Breast epithelium (tissue), 4 donors: ENCODE measurements at places on chromosomes 2 and 18.

GRCh38 chr2:152352616-152353015 lies 17.6 kb downstream of the FMNL2 start:
- no peak overlapping the region for H3K4me3 ChIP-seq
- no peaks in the 10 kb centered on the region for H3K36me3 ChIP-seq
- DNase-seq = no peak
- no peak overlapping the region for H3K27ac ChIP-seq
- H3K4me1 ChIP-seq = no peaks in the 10 kb centered on the region

GRCh38 chr2:17682098-17682857 lies 71.3 kb downstream of the SMC6 start:
- no peaks in the 10 kb centered on the region for H3K4me1 ChIP-seq
- no peak overlapping the region for H3K27ac ChIP-seq
- H3K4me3 ChIP-seq = no peak overlapping the region
- H3K36me3 ChIP-seq = no peaks in the 10 kb centered on the region
- no peak for DNase-seq
- H3K27me3 ChIP-seq = no peaks in the 10 kb centered on the region

GRCh38 chr18:62186499-62186773 lies 420 bp downstream of the PIGN start:
- peak overlapping the region; percentile 96 for H3K4me3 ChIP-seq
- peak overlapping the region; percentile 86 for H3K27ac ChIP-seq
- no peak for DNase-seq
- no peaks in the 10 kb centered on the region for H3K36me3 ChIP-seq
- no peaks in the 10 kb centered on the region for H3K27me3 ChIP-seq
- H3K4me1 ChIP-seq = peaks cover 6% of the 10 kb centered on the region

DNA sequence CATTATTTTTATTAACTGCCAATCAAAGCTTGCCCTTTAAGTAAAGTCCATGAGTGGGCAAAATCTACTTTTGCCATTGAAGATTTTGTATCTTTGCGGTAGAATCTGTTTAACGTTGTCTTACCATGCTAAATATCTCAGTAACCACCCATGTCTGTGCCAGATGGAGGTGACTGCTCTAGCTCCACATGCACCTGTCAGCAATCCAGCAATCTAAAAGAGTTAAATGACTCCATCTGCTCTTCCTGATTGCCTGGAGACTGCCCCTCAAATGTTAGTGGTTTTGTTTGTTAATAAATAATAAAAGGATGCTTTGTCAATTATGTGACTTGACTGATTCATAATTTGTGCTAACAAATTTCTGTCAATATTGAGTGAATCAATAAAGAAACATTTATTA lies 141.7 kb downstream of the RBM43 start:
- no peak overlapping the region for H3K4me3 ChIP-seq
- H3K36me3 ChIP-seq = no peaks in the 10 kb centered on the region
- no peak for DNase-seq
- H3K4me1 ChIP-seq = no peaks in the 10 kb centered on the region

DNA sequence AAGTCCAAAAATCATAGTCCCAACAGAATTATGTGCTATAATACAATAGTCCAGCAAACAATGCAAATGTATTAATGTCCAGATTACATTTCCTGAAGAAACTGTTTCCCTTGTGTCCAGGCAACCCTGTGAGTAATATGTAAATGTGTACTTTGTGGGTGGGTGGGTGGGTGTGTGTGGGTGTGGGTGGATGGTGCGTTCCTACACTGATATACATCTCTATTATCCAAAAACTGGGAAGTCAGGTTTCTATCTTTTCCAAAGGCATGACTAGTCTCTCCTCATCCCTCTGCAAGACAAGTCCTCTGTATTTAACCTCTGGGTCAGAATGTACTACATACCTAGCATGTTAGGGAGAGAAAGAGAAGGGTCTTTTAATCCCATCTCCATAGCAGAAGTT lies 71.6 kb downstream of the LNPK start:
- no peak for DNase-seq
- H3K27ac ChIP-seq = no peak overlapping the region
- no peaks in the 10 kb centered on the region for H3K4me1 ChIP-seq
- H3K36me3 ChIP-seq = peaks cover 4% of the 10 kb centered on the region
- no peak overlapping the region for H3K4me3 ChIP-seq

- no peaks in the 10 kb centered on the region for H3K36me3 ChIP-seq
- H3K4me1 ChIP-seq = no peaks in the 10 kb centered on the region
Measured at GRCh38 chr18:67428805-67429204, 87.7 kb downstream of the DSEL start.

DNA sequence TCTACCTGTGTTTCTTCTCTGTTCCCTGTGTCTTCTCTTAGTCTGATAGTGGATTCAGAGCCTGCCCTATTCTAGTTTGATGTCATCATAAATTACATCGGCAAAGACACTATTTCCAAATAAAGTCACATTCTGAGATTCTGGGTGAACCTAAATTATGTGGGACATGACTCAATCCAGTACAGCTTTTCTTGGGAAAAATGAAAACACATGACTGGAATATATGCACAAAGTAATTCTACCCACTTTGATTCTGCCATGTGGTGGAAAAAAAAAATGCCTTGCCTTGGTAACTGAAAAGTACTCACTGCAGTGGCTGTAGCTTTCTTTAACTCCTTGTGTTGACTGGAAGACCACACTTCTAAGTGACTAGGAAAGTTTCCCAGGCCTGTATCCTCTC lies 73.7 kb downstream of the LRATD1 start:
- no peaks in the 10 kb centered on the region for H3K27me3 ChIP-seq
- no peak for DNase-seq
- no peak overlapping the region for H3K4me3 ChIP-seq
- H3K36me3 ChIP-seq = no peaks in the 10 kb centered on the region
- H3K4me1 ChIP-seq = no peaks in the 10 kb centered on the region
- H3K27ac ChIP-seq = no peak overlapping the region

DNA sequence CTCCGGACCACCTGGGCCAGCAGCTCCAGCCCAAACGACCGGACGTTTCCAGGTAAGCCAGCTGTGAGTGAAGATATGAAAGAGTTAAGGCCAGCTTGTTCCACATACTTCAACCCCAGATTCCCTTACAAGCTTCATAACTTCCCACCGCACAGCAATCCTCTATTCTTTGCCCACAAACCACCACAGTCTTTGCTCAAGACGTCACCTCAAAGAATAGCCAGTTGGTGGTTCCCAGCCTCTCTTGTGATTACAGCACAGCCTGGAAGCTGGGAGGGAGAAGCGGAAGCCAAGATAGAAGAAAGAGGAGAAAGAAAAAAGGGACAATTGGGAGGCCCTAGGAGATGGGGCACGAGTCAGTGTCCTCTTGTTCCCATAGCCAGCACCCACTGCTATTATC lies 70.6 kb downstream of the NRP2 start:
- no peaks in the 10 kb centered on the region for H3K36me3 ChIP-seq
- H3K4me1 ChIP-seq = peaks cover 11% of the 10 kb centered on the region
- DNase-seq = no peak
- H3K27ac ChIP-seq = peak overlapping the region; percentile 57
- H3K4me3 ChIP-seq = no peak overlapping the region

GRCh38 chr2:167651406-167652151 lies 595.8 kb downstream of the STK39 start:
- H3K4me1 ChIP-seq = no peaks in the 10 kb centered on the region
- H3K27ac ChIP-seq = no peak overlapping the region

DNA sequence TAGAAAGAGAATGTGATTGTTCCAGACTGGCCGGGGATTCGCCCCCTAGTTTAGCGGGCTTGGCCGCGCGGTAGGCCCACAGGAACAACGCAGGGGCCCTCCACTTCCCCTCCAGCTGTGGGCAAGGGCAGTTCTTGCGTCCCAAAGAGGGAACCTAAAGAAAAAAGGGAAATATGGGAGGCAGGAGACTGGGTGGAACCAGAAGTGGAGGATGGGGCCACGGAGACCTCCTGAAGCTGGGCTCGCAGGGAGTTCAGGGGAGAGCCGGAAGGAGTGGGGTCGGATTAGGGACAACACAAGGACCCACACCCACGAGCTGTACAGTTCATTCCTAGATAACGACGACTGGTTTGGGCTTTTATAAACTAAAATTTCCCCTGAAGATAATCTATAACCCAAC lies 18.2 kb downstream of the GNLY start:
- H3K27ac ChIP-seq = peak overlapping the region; percentile 83
- H3K27me3 ChIP-seq = no peaks in the 10 kb centered on the region
- H3K36me3 ChIP-seq = no peaks in the 10 kb centered on the region
- no peaks in the 10 kb centered on the region for H3K4me1 ChIP-seq
- no peak for DNase-seq

DNA sequence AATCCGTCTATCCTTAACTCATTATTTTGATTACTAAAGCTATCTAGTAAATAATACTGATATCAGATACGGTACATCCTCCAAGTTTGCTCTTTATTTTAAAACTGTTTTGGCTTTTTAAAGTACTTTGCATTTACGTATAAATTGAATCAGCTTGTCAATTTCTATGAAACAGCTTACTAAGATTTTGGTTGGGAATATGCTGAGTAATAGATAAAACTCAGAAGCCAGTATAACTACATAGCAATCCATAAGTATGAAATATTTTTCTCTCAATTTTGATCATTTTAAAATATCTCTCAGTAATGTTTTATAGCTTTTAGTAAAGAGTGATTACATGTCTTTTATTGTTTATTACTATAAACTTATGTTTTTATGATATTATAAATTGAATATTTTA lies 116.2 kb upstream of the SOX11 start:
- no peak for DNase-seq
- H3K4me1 ChIP-seq = no peaks in the 10 kb centered on the region
- H3K36me3 ChIP-seq = no peaks in the 10 kb centered on the region
- H3K4me3 ChIP-seq = no peak overlapping the region
- H3K27me3 ChIP-seq = no peaks in the 10 kb centered on the region
- H3K27ac ChIP-seq = no peak overlapping the region

DNA sequence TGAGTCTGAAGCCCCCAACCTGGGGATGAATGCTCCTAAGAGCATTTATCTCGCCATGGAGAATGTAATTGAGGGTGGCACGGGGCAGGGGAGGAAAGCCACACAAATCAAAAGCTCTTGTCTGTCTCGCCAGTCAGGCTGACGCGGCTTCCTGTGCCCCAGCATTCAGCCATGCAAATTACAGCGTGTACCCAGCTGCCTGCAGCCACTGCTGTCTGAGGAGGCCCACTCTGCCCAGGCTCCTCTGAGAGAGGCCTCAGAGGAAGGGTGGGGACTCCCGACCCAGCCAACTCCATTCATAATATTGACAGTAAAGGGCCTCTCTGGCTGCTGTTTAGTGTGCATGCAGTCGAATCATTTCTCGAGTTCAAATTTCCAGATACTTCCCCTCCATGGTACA lies 22.0 kb downstream of the SMAD7 start:
- peaks cover 41% of the 10 kb centered on the region for H3K4me1 ChIP-seq
- peak overlapping the region; percentile 77 for H3K27ac ChIP-seq
- no peaks in the 10 kb centered on the region for H3K27me3 ChIP-seq
- peak overlapping the region; percentile 39 for H3K4me3 ChIP-seq
